ENCODE measurements at places on chromosomes 13 and 19. TPM values are rescaled to one million over a fixed set of nuclear protein-coding genes. Genes with fewer than 3 reads are reported as not detected.

- DNase-seq: no peak
Measured at GRCh38 chr13:102677122-102677521, 17.7 kb downstream of the METTL21C start.

Gene ANKLE1
- 2.7 TPM for total RNA-seq

- no peak for DNase-seq
Measured at GRCh38 chr13:113157206-113157928, 1.1 kb upstream of the PROZ start.

Gene OR10H1
- total RNA-seq: not detected

GRCh38 chr19:45420871-45421270, 2.8 kb downstream of the ERCC1 start:
- DNase-seq: no peak

DNA sequence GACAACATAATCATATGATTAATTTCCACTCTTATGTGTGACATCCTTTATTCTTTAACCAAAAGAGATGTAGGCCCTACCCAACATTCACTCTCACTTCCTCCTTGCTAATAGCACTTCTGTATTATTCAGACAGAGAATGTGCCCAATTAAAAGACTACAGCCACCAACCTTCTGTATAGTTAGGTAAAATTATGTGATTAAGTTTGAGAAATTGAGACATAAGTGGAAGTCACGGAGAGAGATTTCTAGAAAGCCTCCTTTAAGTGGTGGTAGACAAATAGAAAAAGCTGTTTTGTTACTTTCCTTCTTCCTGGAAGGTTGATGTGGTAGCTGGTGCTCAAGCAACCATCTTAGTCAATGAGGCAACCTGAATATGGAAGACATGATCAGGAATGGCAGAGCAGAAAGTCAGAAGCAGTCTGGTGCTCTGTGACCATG, 14.8 kb downstream of the EPSTI1 start:
- DNase-seq: no peak

Data from foreskin keratinocyte (primary cell).